ENCODE measurements at places on chromosomes 5 and 9.
A peak's percentile ranks its signal among the peaks of the same experiment; 100 is the strongest.

GRCh38 chr5:136622747-136623146 is 257.4 kb upstream of the TRPC7 start:
- DNase-seq, result no peak

DNA sequence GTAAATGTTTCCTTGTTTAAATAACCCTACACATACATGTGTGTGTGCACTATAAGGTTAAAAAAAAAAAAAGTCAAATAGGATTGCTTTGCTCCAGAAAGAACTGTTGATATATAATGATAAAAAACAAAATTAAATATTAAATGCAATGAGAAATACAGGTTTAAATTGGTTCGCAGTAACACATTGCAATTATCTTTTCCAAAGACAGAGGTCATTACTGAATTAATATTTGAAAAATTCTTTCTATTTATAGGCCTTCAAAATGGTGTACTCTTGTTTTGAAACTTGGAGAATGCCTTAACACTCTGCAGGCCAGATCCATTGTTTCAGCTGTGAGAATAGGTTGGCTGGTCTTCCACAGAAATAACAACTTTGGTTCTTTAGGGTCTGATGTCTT is 319.0 kb upstream of the NUDT12 start:
- DNase-seq, result no peak

GRCh38 chr9:24721621-24722020 is 175.9 kb upstream of the IZUMO3 start:
- no peak for DNase-seq

DNA sequence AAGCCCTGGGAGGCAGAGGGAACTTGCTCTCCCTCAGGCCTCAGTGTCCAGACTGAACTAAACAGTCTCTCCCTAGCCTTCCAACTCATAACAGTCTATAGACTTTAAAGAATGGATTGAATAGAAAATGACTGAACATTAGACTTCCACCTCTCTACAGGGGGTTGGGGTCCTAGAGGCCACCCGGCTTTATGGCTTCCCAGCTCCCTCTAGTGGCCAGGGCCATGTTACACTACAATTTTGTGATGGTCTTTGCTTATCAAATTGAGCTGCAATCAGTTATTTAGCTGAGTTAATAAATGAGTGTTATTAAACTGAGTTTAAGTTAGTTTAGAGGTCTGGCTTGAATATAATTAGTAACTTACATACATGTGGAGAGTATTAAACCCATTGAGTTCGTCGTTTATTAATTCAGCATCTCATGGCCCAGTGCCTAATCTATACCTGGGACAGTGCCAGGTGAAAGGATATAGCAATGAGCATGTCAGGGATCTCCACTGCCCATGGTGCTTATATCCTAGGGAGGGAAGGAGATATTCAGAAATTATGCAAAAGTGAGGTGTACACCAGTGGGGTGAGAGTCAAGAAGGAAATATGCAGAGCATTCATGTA is 105.2 kb downstream of the SH3TC2 start:
- DNase-seq, result peak; percentile 14

GRCh38 chr5:1009359-1010180 is 968 bp downstream of the NKD2 start:
- DNase-seq, result no peak

DNA sequence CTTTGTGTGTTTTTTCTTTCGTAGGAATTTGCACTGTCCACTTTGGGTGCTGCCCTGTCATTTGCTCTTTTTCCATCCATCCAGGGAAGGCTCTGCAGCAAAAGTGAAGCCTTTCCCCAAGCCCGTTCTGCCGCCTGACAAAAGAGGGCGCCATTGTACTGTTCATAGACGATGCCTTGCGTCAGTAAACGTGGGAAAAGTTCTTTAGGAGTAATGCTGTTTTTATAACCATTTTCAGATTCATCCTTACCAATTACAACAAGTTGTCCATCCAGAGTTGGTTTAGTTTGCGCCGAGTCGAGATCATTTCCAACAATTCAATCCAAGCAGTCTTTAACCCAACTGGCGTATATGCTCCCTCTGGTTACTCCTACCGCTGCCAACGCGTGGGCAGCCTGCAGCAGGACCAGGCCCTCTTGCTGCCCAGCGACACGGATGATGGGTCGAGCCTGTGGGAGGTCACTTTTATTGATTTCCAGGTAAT is 34.3 kb upstream of the RPS23 start:
- DNase-seq, result no peak

DNA sequence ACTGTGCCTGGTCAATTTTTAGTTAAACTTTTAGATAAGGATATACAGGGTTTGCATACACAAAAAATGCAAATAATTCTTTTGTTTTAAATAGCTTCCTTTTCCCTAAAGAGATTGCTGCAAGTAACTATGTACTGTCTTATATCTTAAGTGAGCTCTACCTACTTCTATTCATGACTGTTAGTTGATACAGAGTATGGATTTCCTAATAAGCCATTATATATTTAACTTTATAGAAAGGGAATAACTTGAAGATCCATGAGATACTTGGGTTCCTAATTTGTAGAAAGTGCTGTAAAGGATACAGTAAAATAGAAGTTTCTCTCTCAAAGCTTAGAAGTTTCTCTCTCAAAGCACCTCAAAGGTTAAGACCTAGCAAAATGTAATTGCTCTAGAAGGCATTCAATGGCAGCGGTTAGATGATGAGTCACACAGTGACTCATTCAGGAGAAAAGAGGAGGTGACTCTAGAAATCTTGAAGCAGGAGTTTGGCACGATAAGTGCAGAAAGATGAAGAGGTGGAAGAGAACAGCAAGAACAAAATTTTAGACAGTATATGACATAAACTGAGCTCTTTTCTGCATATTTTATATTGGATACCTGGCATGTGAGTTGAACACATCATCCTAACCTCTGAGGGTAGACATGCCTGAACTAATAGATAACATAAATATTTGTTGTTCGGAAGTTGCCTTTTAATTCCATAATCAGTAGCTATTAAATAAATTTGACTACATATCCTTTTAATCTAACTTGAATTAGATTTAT is 5.5 kb upstream of the DNAJC21 start:
- no peak for DNase-seq

- DNase-seq, result no peak
Measured at GRCh38 chr9:114696814-114697544, 15.0 kb upstream of the TEX48 start.

DNA sequence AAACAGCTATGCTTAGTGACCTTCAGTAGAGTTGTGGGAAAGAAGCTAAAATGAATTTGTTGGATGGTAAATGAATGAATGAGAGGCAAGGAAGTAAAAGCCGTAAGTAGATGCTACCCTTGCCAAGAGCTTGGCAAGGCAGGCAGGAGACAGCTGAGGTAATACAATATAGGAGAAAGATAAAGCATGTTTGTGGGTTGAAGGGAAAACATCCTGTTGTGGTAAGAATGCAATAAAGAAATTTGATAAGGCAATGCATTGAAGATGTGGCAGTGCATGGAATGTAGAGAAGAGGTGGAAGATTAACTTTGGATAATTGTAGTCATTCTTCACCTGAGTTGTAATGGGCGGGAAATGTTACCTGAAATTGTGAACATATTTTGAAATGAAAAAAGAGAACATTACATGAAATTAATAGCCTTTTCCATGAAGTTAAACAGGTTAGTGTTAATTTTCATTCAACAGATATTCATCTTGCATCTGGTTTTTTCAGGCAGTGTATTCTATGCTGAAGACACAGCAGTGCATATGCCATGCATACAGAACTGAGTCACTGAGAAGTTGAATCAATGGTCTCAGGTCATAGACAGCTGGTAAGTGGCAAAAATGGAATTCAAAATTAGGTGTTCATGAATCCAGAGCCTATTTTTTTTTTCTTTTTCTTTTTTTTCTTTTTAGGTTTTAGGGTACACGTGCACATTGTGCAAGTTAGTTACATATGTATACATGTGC is 43.4 kb upstream of the SPINK5 start:
- no peak for DNase-seq

- DNase-seq, result no peak
Measured at GRCh38 chr5:143629871-143630659, 181.9 kb upstream of the HMHB1 start.

GRCh38 chr9:116555556-116556155 is 131.4 kb upstream of the TRIM32 start:
- no peak for DNase-seq

DNA sequence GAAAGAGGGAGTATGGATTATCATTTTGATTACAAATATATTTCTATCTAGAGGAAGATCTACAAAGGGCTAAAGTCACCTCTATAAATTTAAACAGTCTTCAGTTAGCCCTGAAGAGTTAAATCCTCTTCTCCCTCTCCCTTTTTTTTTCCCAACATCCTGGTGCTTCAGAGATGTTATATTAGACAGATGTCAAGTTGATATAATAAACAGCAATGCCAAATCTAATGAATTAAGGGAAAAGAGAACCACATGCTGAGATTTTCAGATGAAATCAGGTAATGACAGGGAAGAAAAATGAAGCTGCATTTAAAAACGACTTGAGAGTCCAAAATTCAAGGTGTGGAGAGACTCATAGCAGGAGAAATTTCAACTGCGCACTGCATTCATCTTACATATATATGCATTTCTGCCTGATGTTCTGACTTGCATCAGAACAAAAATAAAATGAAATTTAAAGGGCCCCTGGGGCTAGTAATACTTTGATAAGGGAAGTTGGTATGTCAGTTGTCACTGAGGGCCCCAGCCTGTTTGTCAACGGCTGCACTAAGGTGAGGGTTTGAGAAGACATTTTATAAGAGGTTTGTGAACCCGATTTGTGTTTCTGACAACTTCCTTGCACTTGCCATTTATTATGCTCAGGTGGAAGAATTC is 338.9 kb upstream of the PANK3 start:
- no peak for DNase-seq

DNA sequence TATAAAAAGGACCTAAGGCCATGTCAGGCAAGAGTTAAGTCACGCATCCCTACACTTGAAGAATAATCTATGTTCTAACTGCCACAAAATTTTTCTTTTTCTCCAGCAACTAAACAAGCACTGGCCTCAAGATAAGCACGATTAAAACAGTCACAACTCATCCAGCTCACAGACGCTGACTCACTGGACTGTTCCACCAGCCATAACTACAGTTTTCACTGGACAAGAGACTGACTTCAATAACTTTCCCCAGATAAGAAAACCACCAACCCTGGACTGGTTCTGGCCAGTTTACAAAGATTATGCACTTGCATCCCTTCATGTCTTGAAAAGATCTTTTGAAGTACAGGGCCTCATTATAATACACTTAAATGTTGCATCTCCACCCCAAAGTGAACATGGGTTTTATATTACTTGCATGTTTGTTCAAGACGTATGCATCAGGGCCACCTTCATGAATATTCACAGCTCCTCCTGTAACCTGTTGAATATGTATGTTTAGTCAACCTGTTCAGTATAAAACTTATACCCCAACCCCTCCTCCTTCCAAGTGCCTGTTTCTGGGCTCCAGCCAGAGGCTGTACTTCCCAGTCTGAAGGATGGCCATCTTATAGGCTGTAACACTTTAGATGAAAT is 129.3 kb upstream of the EPB41L4A start:
- DNase-seq, result no peak

GRCh38 chr5:78405829-78406750 is 45.7 kb downstream of the SCAMP1 start:
- no peak for DNase-seq

DNA sequence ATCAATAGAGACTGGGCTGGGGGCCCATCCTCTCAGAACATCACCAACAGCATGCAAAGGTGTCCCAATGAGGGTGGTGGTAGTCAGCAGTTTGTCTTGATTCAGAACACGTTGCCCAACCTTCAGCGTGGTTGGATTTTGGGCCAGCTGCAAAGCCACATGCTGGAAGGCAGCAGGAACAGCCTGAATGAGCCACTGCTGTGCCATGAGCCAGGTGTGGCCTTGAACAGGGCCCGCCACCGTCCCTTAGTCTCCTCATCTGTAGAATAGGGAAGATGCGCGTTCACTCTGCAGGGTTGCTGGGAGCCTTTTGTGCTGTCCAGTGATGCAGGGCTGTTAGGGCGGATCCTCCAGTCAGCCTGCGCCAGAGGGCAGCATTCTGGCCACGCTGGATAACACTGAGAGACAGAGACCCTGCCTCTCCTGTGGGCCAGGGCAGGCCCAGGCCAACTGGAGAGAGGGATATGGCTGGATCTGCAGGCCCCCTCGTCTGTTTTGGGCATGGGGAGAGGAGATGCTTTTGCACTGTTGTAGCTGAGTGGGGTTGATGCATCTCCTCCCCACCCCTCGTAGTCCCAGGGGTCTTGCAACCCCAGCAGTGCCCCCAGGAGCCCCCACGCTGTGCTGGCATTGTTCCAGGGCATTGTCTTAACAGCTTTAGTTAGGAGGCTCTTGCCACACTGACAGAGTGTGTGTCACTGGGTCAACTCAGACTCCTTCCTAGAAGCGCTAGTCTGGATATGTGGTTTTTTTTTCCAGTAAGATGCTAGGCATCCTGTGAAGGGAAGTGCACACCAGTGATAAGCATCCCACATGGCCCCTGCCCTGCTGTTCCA is 42.1 kb downstream of the SLC46A2 start:
- DNase-seq, result no peak

GRCh38 chr5:18778225-18778624 is 1144.0 kb downstream of the TAF11L14 start:
- DNase-seq, result no peak

- no peak for DNase-seq
Measured at GRCh38 chr5:132072528-132072927, 1.1 kb upstream of the CSF2 start.

DNA sequence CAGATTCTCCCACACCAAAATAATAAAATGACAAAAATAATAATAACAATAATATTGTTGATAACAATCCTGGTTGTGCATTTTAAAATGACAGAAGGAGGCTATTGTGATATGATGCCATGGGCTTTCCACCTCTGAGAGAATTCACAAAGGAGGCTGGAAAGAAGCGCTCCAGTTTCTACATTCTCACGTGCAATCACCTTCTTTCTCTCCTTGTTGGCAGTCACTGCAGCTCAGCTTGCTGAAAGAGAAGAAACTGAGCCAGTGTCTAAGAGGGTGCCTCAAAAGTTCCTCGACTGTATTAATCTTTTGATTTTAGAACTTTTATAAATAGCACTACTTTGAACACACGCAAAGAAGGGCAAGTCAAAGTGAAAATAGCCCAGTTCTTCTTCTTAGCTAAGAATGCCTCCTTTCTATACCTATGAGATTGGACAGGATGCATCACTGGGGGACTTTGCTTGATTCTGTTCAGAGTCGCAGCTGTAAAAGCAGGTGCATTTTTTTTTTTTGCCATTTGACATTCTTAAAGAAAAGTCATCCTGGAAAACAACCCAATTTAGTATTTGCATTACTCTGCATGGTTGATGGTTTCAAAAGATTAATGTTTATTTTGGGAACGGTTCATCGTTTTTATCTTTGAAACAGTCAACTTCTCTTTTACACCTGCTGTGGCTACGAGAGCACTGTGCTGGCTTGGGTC is 12.4 kb upstream of the SUB1 start:
- no peak for DNase-seq
